ENCODE measurements at places on chromosomes 4 and X.

GRCh38 chrX:20231598-20231997, 35.1 kb downstream of the RPS6KA3 start:
- DNase-seq = no peak

DNA sequence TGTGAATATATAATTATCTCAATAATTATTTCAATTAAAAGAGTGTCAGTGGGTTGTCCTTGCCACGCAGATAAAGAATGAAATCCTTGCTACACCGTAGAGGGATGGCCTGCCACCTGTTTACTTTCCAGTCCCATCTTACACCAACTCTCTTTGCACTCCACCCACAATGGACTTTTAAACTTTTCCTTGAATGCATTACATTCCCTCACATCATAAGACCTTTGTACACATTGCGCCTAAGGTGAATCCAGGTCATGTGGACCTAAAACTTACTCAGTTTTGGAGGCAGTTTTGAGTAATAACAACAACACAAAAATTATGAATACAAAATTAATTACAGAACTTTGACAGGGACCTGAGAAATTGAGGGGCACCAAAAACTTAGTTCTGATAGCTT, 78.7 kb upstream of the PDE5A start:
- no peak for DNase-seq

DNA sequence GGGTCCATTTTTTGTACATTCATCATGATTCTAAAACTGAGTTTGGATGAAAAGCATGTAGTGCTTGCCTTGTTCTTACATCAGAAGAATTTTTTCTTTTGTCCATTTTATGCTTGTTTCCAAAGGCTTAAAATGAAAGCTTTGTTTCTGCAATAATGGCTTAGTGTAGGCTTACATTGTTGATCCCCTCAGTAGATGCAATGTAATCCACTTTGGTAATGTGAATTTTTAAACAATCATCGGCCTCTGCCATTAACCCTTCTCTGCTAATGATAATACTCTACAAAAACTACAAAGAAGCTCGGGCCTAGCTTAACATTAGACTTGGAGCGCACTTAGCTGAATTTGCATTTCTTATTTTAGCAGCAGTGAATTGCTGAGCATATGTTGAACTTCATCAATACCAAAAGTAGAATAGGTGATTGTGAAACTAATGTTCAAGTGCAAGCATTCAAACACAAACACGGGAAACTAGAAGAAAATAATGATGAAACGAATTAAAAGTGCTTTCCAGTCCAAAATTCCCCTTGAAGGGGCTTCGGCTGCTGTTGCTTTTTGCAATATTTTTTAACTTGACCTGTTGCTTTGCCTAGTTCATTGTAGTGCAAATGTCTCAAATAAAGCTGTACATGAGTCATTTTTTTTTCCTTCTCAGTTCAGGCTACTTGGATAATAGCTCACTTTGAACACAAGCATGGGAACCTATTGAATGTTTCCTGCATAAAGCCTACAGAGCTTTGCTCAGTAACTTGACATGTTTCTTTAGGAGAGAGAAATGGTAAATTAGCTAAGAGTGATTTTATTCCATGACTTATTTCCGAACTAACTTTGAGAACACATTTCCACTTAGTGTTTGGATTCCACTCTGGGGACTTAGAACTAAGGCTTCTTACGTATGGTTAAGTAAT, 66.5 kb downstream of the SLIT2 start:
- peak; percentile 50 for DNase-seq

DNA sequence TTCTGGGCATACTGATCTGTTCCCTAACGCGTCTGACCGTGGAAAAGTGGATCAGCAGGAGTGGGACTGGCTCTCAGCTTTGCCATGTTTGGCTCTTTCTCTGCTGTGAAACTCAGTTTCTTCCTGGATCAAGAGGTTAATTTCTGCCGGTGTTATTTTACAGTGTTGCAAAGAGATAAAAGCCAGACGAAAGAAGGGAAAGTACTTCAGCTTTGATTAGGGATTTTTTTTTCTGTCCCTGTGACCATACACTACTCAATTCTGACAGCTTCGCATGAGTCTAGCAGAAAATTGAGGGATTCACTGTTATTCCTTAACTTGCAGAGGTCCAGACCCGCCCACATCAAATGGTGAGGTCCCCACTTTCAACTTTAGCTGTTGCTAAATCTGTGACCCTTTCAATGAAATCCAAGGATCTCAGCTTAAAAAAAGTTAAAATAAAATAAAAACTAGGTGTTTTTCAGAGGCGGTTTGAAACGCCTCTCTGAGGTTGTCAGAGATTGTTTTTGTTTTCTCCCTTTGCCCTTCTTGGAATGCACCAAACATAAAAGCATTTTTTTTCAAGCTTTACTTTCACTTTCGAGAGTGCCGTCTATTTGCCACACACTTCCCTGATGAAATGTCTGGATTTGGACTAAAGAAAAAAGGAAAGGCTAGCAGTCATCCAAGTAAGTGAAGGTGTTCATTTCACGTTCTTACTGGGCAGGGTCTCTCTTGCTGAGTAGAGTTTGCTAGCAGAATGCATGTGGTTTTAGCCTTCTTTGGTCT, at the start of gene TLR3:
TLR3 (plus strand) TSS at position 576 of the 768 bp plus-strand sequence. CDS start 7,464 bp downstream, outside the sequence.
- peak; percentile 36 for DNase-seq

DNA sequence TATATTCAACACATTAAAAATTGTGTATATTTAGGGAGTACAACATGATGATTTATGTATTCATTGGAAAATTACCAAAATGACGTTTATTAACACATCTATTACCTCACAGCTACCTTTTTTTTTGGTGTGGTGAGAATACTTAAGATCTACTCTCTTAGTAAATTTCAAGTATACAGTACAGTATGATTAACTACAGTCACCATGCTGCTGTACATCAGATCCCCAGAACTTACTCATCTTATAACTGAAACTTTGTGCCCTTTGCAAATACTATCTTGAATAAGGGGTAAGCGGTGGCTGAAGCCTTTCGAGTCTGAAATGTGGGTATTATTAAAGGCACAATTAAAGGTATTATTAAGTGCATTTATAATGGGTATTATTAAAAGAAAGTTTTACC, 976 bp downstream of the PHKA1 start:
- no peak for DNase-seq

GRCh38 chr4:65096630-65097029, 573.7 kb downstream of the EPHA5 start:
- DNase-seq = no peak

GRCh38 chrX:37829721-37830120, 17.6 kb downstream of the DYNLT3 start:
- no peak for DNase-seq

DNA sequence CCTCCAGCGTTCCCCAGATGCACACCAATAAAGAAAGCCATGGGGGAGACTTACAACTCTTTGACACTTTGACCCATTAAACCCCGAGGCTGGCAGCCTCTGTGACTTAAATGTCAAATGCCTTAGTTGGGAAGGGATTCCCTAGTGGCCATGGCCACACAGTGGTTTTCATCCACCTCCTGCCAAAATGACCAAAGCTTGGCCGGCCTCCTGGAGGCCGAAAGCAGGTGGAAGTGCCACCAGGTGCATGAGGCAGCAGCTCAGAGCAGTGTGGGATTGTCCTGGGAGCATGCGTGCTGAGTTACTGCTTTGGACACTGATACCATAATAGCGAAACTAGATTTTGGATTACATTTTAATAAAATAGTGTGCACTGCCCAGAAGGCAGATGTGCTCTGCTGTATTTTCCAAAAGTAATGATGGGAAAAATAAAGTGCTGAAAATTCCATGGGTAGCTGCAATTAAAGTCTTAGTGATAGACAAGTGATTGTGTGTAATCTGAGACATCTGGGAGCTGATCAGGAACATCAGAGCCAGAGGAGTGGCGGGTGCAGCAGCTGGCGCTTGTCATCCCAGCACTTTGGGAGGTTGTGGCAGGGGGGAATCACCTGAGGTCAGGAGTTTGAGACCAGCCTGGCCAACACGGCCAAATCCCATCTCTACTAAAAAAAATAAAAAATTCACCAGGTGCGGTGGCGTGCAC, 39.8 kb upstream of the TADA2B start:
- DNase-seq = no peak

DNA sequence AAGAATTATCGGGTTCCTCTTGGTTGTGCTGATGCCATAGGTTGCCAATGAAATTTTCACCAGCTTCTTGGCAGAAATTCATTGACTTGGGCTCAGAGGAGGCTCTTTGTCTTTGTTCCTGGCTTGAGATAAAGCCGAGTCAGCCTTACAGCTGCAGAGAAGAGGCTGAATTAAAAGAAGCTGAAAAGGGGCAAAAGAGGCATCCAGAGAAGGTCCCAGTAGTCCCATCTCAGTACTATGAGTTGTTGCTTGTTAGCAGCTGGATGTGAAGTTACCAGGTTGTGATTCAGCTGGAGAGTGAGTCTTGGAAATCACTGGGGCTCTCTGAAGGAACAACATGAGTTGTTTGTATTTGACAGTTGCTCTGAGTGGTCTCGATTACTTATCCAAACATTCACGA, 59.7 kb downstream of the SMAD1 start:
- DNase-seq = no peak
